ENCODE measurements at places on chromosomes 16 and 17.

GRCh38 chr17:8080208-8080798 is 7.2 kb downstream of the ALOX12B start:
- no peak for DNase-seq

DNA sequence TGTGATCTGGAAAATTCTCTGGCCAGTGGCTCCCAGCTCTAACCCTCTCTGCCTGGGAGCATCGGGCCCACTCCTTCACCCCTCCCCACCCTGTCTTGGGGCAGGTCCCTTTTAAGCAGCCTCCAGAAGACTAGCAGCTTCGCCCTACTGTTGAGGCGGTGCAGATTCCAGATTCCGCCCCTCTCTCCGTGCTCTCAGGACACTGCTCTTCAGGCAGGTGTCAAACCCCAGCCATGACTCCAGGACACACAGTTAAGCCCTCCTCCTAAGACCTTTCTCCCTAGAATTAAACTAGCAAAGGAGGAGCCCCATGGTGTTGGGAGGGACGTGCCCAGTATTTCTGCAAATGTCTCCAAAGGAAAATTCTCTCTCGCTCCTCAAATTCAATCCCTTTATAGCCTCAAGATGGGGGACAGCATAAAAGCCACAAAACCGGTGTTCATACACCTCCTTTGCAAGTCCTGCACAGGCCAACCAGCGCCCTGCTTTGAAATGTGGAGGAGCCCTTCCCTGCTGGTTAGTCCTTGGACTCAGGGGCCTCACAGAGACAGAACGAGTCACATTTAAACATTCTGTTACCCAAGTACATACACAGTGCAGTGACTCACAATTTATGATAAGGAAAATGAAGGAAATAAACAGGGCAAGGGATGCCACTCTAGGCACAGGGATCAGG is 7.2 kb downstream of the LPO start:
- DNase-seq: no peak

DNA sequence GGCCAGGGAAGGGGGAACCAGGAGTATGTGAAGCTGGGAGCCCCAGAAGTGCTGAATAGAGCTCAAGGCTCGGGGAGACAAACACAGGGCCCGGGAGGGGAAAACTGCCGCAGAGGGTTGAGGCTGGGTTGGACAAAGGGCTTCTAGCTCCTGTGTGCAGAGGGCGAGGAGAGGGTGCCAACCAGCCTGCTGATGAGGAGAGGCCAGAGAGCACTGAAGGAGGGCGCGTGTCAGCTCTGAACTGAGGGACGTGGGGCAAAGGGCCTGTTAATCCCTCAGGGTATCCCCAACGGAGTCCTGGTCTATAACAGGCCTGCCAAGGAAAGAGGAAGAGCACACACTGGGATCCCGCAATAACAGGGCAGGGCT is 151.3 kb downstream of the C16orf78 start:
- no peak for DNase-seq

DNA sequence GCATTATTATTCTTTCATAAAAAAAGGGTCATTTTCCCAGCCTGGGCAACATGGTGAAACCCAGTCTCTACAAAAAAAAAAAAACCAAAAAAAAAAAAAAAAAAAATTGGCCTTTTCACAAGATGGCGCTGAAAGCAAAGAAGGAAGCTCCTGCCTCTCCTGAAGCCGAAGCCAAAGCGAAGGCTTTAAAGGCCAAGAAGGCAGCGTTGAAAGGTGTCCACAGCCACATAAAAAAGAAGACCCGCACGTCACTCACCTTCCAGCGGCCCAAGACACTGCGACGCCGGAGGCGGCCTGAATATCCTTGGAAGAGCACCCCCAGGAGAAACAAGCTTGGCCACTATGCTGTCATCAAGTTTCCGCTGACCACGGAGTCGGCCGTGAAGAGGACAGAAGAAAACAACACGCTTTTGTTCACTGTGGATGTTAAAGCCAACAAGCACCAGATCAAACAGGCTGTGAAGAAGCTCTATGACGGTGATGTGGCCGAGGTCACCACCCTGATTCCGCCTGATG is 4.9 kb upstream of the PGAP6 start:
- DNase-seq: no peak

DNA sequence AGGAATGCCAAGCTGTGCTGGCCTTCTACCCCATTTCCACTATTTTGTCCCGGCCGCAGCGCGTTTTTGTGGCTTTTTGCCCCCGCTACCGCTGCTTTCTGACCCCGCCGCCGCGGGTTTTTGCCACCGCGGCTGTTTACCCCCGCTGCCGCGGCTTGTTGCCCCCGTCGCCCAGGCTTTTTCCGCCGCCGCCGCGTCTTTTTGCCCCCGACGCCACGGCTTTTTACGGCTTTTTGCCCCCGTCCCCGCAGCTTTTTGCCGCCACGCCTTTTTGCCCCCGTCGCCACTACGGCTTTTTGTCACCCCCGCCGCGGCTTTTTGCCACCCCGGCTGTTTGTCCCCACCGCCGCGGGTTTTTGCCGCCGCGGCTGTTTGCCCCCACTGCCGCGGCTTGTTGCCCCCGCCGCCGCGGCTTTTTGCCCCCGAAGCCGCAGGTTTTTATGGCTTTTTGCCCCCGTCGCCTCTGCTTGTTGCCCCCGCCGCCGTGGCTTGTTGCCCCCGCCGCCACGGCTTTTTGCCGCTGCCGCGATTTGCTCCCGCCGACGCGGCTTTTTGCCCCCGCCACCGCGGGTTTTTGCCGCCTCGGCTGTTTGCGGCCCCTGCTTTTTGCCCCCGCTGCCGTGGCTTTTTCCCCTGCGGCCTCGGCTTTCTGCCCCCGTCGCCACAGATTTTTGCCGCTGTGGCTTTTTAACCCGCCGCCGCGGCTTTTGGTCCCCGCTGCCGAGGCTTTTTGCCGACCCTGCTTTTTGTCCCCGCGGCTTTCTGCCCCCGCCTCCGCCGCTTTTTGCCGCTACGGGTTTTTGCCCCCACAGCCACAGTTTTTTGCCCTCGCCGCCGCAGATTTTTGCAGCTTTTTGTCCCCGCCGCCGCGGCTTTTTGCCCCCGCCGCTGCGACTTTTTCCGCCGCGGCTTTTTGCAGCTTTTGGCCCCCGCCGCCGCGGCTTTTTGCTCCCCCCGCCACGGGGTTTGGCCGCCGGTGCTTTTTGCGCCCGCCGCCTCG is 520.4 kb upstream of the WSB1 start:
- DNase-seq: no peak

GRCh38 chr16:74447578-74447977 is 26.3 kb upstream of the CLEC18B start:
- DNase-seq: no peak

- DNase-seq: no peak
Observed at GRCh38 chr16:47316442-47317015, 144.3 kb downstream of the ITFG1 start.

- peak; percentile 54 for DNase-seq
Observed at GRCh38 chr17:39225959-39226683, 376 bp upstream of the STAC2 start.

DNA sequence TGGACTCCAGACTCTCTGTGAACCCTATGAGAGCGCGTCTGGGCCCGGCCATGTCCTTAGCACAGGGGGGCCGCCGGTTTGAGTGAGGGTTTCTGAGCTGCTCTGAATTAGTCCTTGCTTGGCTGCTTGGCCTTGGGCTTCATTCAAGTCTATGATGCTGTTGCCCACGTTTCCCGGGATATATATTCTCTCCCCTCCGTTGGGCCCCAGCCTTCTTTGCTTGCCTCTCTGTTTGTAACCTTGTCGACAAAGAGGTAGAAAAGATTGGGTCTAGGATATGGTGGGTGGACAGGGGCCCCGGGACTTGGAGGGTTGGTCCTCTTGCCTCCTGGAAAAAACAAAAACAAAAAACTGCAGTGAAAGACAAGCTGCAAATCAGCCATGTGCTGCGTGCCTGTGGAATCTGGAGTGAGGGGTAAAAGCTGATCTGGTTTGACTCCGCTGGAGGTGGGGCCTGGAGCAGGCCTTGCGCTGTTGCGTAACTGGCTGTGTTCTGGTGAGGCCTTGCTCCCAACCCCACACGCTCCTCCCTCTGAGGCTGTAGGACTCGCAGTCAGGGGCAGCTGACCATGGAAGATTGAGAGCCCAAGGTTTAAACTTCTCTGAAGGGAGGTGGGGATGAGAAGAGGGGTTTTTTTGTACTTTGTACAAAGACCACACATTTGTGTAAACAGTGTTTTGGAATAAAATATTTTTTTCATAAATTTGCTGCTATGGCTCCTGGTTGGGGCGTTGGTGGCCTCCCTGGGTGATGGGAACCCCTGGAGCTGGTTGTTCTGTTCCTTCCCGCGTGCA is 23.1 kb downstream of the STAT5A start:
- DNase-seq: no peak

GRCh38 chr17:47618410-47618809 is 31.3 kb upstream of the KPNB1 start:
- DNase-seq: no peak

DNA sequence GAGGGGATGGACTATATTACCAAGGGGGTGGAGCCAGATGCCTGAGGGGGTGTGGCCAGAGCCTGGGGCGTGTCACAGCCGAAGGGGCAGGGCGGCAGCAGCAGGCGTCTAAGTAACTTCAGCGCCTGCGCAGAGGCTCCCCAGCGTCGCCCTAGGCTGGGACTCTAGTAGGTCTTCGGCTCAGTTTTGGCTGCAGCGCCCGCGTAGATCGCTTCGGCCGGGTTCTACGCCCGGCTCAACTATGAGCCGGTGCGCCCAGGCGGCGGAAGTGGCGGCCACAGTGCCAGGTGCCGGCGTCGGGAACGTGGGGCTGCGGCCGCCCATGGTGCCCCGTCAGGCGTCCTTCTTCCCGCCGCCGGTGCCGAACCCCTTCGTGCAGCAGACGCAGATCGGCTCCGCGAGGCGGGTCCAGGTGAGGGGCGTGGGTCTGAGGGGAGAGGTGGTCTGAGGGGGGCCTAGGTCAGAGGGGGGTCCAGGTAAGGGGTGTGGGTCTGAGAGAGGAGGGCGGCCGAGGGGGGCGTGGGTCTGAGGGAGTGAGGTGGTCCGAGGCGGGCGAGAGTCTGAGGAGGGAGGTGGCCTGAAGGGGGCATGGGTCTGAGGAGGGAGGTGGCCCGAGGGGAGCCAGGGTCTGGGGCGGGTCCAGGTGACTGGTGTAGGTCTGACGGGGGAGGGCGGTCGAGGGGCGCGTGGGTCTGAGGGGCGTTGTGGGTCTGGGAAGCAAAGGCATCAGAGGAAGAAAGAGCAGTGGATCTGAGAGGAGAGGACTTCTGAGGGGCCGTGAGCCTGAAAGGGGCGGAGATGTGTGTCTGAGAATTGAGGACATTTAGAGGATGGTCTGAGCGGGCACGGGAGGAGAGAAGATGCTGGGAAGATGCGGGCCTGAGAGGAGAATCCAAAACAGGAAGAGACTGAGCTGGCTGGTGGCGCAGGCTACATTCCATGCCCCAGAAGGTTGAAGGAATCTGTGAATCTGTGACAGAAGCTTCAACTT is at the start of gene LPCAT2:
Gene LPCAT2, plus strand, starts transcription at position 132 of the 991 bp plus-strand sequence. Its CDS starts 110 bp downstream, at position 242.
- DNase-seq: no peak

- no peak for DNase-seq
Observed at GRCh38 chr17:75979705-75980187, 706 bp downstream of the TEN1 start.

DNA sequence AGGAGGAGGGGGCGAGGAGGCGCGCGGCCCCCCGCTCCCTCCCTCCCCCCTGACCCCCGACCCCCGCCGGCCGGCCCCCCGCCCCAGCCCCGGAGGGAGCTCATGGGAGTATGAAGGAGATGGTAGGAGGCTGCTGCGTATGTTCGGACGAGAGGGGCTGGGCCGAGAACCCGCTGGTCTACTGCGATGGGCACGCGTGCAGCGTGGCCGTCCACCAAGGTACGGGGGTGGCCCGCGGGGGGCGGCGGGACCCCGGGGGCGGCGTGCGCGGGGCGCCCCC is 390 bp downstream of the MLLT6 start:
- DNase-seq: no peak

- DNase-seq: no peak
Observed at GRCh38 chr16:11165349-11165748, 90.7 kb downstream of the SOCS1 start.

GRCh38 chr16:73354434-73354833 is 306.5 kb upstream of the ZFHX3 start:
- no peak for DNase-seq

- DNase-seq: no peak
Observed at GRCh38 chr17:8925808-8926207, 39.7 kb downstream of the PIK3R5 start.

- DNase-seq: no peak
Observed at GRCh38 chr17:61414141-61414935, 14.7 kb downstream of the TBX2 start.

DNA sequence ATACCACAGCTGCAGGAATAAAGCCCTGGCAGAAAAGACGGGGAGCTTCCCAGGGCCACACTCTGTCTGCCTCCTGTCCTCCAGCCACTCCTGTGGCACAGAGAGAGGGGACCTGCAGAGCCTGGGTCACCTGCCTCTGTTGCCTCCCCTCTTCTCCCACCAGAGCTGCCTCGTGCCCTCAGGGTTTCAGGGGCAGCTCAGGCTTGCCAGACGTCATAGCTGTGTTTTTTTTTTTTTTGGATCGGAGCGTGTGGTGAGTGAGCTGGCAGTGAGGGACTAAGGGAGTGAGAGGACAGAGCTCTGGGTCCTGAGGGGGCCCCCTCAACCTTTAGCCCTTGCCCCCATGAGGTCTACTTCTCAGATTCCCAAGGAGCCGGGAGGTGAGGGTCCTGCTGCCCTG is 2.1 kb downstream of the PIK3R6 start:
- DNase-seq: no peak

- no peak for DNase-seq
Observed at GRCh38 chr16:12784076-12784475, 19.6 kb downstream of the CPPED1 start.

- no peak for DNase-seq
Observed at GRCh38 chr17:75639771-75640555, 6.7 kb downstream of the SMIM5 start.

DNA sequence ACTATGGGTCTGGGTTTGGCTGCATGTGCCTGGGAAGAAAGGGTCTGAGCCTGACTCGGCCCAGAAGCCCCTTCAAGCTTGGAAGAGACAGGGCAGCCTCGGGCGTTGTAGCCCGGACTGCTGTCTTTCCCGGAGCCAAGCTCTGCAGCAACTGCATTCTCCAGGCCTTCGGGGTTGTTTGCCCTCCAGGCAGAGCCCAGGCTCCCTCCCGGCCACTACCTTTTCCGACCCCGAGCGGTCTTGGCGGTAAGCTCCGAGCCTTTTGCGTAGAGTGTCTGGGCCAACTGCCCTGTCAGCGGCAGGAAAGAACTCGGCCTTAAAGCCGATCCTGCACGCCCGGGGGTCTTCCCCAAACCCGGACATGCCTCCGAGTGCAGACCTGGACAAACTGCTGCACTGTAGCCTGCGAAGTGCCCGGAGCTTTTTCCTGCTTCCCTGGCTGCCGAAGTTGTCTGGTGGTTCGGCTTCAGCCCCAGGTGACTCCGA is 1.3 kb downstream of the LHX1 start:
- no peak for DNase-seq

- DNase-seq: no peak
Observed at GRCh38 chr16:86421995-86422394, 88.3 kb upstream of the FOXF1 start.

GRCh38 chr17:80781211-80781610 is 210.4 kb upstream of the CHMP6 start:
- no peak for DNase-seq
